ENCODE measurements at places on chromosomes 2 and 18.

DNA sequence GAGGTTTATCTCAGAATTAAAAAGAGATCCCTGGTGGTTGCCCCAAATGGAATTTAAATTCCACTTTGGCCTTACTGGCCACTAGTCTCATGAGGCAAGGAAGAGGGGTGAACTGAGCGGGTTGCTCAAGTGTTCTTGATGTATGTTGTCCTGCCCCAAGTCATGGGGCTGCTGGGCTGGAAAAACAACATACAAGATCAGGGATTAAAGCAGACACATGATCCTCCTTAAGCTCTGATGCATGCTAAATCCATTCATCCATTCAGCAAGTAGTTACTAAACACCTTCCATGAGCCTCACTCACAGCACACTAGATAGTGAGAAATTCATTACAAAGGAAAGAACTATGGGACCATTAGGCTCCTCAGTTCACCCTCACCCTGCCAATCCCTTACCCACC is 196.3 kb downstream of the MREG start:
- no peak for DNase-seq

- DNase-seq, result no peak
Observed at GRCh38 chr18:6509417-6509816, 94.7 kb upstream of the L3MBTL4 start.

- DNase-seq, result no peak
Observed at GRCh38 chr18:79133724-79134123, 64.5 kb downstream of the ATP9B start.

- no peak for DNase-seq
Observed at GRCh38 chr2:95052307-95052706, 26.8 kb downstream of the MAL start.

GRCh38 chr2:43324259-43325106 is 98.1 kb upstream of the ZFP36L2 start:
- no peak for DNase-seq

GRCh38 chr2:156452971-156453370 is 16.8 kb downstream of the GPD2 start:
- DNase-seq, result no peak

GRCh38 chr2:183926433-183926832 is 671.9 kb upstream of the ZNF804A start:
- no peak for DNase-seq

DNA sequence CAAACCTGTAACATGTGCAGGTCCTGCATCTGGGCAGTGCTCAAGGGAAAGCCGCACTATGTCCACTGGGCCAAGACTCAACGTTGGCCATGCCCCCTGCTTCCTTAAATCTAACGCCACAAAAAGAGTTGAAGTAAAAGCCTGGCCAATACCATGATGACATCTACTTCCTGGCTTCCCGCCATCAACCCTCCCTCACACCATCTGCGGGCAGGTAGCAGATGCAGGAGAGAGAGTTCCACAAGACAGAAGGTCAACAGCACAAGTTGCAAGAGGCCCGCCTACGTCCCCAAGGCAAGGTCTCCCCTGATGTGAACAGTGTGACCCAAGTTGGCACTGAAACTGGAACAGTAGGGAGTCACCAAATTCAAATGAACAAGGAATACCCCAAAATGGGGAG is 48.4 kb downstream of the ABCG8 start:
- no peak for DNase-seq

DNA sequence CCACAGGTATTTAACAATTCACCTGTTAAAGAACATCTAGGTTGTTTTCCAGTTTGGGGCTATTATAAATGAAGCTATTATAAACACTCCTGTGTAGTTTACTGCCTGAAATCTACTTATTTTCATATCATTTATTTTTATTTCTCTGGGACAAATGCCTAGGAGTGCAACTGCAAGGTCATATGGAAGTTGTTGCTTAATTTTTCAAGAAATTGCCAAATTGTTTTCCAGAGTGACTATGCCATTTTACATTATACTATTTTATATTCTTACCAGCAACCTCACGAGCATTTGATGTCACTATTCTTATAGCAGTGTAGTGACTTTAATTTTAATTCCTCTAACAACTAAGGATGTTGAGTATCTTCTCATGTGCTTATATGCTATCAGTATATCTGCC is 298.4 kb downstream of the EXOC6B start:
- DNase-seq, result no peak

GRCh38 chr2:105556366-105556765 is 157.5 kb upstream of the FHL2 start:
- DNase-seq, result no peak

GRCh38 chr2:215929602-215930335 is 83.6 kb downstream of the MREG start:
- DNase-seq, result no peak

- DNase-seq, result no peak
Observed at GRCh38 chr2:232497348-232497747, 9.7 kb upstream of the ECEL1 start.

DNA sequence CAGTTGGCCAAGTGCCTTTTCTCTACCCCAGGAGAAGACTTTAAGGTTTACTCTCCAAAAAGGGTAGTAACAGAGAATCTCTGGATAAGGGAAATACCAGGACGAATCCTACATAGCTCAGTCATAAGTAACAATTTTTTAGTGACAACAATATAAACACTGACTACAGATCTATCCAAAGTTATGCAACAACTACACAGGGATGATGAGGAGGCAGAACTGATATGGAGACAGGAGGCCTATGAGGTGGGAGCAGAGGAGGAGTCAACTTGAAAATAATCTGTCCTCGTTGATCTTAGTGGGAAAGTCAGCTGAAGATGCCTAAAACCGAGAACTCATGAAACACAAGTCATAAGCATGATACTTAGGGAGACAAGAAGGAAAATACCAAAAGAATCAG is 40.2 kb downstream of the SLC35F5 start:
- DNase-seq, result no peak

GRCh38 chr2:214103276-214104001 is 307.4 kb upstream of the VWC2L start:
- DNase-seq, result no peak

GRCh38 chr18:55249550-55249949 is 290.3 kb upstream of the CCDC68 start:
- DNase-seq, result no peak
